ENCODE measurements at places on chromosomes 12 and 14.

DNA sequence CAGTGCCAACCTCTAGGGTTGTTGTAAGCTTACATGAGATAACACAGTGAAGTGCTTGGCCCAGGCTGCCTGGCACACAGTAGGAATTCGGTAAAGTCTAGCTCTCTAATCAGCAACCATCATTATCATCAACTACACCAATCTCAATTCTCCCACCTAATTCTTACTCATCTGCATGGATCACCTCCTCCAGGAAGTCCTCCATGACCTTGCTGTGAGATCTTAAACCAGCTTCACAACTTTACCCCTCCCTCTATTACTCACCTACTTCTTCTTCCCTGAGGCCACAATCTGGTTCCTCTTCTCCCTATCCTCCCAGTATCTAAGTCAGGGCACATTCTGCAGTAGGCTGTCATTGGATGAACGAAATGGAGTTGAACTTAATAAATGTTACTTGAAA lies 67.3 kb downstream of the GSC start:
- no peak for DNase-seq

GRCh38 chr14:94011795-94012194 lies 14.3 kb upstream of the OTUB2 start:
- DNase-seq, result no peak

DNA sequence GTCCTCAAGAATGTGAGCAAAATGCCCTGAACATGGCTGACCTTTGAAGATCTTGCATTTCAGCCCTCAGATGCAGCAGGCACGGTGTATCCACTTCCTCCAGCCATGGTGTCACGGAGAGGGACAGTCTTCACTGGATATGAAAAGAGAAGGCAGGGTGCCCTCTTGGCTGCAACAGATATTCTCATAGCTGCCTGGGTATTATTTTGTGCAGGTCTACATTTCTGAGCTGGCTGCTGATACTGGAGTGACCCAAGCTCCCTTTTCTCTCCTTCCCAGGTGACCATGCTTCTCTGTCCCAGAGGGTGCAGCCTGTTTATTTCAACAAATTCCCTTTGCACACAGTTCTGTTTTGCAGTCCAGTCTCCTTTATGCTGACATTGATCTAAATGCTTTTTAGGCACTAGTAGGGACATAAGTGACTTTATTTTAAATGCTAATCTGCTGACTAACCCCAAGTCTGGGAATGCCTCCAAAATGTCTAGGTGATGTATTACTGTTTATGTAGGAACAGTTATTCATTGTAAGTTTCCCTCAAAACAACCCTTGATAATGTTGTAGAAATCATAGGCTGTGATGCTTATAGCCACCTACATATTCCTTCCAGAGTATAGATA lies 17.4 kb upstream of the PYGL start:
- no peak for DNase-seq

DNA sequence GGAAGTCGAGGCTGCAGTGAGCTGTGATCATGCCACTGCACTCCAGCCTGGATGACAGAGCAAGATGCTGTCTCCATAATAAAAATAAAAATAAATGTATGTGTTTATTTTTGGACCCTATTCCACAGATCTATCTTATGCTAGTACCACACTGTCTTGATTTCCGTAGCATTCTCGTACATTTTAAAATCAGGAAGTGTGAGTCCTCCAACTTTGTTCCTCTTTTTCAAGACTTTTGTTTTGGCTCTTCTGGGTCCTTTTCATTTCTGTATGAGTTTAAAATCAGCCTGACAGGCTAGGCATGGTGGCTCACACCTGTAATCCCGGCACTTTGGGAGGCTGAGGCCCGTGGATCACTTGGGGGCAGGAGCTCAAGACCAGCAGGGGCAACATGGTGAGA lies 25.8 kb downstream of the DAO start:
- no peak for DNase-seq

DNA sequence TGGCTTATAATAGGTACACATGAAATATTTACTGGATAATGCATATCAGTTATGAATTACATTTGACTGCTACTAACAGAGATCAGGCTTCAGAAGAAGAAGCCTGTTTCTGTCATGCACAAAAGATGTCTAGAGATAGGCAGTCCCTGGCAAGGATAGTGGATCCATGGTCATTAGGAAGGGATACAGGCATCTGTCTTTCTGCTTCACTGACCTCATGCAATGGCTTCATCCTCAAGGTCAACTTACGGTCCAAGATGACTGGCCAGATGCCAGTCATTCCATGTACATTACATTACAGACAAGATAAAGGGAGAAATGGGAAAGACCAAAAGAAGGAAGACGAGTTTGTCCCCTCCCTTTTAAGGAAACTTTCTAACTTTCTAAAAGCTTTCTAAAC lies 94.0 kb downstream of the NUAK1 start:
- no peak for DNase-seq

GRCh38 chr12:13342971-13343370 lies 146.4 kb downstream of the EMP1 start:
- DNase-seq, result no peak

DNA sequence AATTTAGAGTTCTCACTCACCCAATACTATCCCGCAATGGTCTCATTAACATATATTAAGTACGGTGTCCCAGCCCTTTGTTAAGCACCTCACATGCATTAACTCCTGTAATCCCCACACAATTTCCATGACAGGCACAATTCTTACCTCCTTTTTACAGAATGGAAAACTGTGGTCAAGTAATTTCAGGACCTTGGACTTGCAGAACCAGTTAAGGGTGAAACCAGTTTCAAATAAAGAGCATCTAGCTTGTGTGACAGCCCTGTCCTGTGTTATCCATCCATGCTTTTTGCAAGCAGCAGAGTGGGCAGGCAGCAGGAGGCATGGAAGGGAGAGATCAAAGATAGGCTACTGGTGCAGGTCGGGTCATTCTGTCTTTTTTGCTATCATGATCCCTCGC lies 470.8 kb downstream of the NELL2 start:
- no peak for DNase-seq
